ENCODE measurements at places on chromosomes 13 and 19.
A peak's percentile ranks its signal among the peaks of the same experiment; 100 is the strongest.

DNA sequence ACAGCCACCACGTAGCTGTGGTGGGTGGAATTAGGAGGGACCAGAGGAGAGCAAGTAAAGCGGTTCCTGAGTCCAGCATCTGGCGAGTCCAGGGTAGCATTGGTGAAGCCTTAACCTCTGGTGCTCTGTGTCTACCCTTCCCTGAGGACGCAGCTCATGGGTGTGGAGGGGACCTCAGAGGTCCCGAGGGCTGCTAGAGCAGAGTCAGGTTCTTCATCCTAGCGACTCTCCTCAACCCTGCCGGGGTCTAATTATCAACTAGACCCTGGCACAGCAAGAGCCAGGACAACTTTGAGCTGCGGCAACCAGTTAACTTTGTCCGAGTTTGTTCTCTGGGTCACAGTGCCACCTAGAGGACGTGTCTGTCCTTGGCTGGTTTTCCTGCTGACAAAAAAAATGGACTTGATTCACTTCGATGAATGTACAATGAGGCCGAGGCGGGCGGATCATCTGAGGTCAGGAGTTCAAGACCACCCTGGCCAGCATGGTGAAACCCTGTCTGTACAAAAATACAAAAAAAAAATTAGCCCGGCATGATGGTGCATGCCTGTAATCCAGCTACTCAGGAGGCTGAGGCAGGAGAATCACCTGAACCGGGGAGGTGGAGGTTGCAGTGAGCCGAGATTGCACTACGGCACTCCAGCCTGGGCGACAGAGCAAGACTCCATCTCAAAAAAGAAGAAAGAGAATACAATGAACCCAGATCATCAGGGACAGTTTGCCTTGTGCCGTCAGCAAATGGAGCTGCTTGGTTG lies 25.0 kb downstream of the TSSK6 start:
- DNase-seq, result peak; percentile 85

DNA sequence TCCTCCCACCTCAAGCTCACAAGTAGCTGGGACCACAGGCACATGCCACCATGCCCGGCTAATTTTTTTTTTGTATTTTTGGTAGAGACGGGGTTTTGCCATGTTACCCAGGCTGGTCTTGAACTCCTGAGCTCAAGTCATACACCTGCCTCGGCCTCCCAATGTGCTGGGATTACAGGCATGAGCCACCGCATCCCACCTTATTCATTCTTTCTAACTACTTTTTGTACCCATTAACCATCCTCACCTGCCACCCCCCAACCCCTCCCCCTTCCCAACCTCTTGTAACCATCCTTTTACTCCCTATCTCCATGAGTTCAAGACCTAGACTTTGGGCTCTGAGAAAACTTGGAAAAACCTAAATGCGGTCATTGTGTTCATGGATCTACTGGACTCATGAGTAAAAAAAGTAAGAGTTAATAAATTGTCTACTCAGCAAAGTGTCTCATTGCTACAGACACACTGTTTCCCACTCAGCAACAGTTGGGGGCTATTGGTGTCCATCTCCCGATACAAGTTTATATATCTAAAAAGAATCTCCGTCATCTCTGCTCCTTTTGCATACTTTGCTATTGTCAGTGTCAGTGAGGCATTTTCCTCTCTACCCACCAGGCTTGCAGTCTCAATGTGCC lies 44.1 kb upstream of the MEDAG start:
- no peak for DNase-seq

DNA sequence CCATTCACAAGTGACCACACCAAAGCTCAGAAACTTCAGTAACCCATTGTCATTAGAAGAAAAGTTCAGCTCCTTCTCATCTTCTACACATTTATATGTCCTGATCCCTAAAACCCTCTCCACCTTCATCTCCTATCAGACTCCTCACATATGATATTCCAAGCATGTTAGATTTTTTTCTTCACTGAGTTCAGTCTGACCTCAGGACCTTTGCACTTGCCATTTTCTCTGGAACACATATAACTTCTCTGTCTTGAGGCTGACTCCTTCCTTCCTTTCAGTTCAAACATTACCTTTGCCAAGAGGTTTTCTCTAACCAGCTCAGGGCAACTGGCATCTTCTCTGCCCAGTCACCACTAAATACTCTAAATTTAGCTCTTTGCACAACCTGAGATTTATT lies 54.1 kb downstream of the C13orf42 start:
- no peak for DNase-seq

DNA sequence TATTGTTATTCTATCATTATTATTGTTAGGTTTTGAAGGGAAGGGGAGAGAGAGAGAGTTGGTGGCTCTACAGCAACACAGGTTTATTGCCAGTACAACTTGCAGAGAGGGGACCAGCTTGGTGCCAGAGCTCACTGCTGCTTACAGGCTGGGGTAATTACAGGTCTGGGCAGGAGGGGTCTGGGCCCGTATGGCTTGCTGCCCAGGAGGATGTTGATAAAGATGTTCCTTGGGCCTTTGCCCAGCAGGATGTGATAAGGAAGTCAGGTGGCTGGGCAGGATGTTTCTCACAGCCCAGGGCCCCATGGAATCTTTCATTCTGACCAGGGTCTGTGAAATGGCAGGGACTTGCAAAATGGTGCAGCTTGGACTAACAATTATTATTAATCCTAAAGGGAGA lies 64.2 kb upstream of the ZNF599 start:
- DNase-seq, result no peak

- no peak for DNase-seq
Measured at GRCh38 chr19:35518313-35518712, 4.9 kb upstream of the DMKN start.

DNA sequence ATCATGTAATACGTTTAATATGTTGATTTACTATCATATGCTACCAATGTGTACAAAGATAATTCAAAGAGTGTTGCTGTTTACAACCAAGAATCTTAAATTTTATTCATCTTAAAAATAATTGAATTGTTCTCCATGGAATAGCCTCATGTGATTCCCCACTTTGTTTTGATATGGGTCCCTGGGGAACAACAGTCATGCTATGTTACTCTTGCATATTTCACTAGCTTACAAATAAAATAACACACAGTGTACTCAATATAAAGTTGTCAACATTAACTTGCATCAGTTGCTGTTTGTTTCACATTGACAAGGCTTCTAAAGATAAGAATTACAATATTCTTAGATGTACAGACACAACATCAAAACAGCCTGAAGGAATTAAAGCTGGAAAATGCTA lies 2.3 kb downstream of the ENOX1 start:
- no peak for DNase-seq

DNA sequence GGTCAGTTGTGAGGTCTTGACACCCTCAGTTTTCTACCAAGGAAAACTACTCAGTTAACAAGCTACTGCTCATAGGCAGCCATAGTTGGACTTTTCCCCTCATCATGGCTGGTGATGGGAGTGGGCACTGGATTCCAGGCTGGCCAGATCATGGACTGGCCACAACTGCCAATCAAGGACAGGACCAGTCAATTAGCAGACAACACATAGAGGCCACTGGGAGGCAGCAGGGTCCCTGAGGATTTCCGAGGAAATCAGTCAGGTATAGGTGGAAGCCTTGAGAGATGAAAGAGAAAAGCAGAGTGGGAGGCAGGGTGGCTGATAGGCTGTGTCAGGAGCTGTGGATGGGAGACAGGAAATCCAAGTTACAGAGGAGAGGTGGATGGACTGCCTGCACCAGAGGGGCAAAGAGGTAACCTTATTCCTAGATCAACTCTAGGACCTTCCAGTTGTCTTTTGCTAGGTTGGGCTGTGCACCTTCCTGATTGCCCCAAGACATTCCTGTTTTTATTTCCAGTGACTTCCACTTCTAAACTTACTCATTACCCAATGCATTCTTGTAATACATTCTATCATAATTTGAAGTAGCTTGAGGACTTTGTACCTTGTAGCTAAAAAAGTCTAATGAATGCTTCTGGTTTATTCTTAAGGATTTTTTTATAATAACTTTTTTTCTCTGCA lies 361.8 kb downstream of the KCNRG start:
- DNase-seq, result no peak

GRCh38 chr19:19049406-19049805 lies 14.4 kb upstream of the SLC25A42 start:
- DNase-seq, result no peak
